CD4-positive, alpha-beta T cell treated with Interleukin-6 for 4 hours (primary cell): ENCODE measurements at places on chromosomes 2 and 18.

DNA sequence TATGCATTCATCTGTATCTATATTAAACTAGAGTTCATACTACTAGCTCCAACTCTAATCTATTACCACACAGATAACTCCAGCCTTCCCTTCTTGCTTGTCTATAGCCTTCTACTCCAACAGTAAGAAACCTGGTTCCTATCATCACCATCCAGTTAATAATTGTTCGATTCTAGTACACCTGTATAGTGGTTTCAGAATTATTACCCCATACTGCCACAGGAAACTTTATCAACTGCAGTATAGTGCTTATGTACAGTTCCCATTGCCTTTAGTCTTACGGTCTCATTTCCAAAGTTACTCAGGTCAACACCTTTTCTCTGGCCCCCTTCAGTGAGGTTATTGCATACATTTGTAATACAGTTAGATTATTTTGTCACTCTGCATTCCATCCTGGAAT, 14.5 kb downstream of the METTL8 start:
- DNase-seq, result no peak

DNA sequence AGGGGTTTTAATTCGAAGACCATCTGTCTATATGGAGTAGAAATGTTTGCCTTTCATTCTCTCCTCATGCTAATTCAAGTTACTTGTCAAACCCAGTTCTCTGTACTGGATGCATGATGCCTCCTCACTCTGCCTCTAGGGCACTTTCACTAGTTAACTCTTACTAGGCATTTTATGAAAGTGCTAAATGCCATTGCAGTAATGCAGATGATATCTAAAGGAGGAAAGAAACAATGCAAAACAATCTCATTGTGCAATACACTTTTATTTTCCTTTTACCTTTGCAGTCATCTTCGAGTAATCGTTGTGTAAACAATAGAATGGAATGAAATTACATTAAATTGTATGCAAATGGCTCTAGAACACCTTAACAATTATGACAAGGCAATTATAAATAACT, 293.6 kb downstream of the STK39 start:
- DNase-seq, result no peak

DNA sequence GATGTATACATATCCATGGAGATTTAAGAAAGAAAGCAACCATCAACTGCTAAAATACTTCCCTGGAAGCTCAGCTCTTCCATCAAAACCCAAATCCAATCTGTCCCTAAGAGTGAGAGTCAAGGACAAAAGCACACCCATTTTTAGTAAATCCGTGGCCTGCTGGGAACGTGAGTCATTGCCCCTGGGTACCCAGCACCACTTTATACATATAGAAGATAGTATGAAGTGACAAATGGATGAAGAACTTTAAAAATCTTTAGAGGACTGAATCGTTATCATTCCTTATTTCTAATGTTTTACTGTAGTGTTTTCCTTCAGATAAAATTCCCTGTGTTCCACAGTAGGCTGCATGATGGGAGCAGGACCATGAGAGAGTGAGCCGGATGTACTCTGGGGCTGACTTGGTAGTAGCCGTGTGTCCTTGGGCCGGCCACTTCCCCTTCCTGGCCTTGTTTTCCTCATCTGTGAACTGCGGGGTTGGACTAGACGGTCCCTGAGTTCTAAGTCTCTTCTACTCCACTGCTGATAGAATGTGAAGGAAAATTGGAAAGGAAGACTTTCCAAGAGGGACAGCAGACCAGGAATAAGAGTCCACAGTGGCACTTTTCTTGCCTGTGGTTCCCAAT, 28.5 kb upstream of the CEP68 start:
- no peak for DNase-seq

- DNase-seq, result no peak
Observed at GRCh38 chr2:31446848-31447247, 32.3 kb upstream of the XDH start.

DNA sequence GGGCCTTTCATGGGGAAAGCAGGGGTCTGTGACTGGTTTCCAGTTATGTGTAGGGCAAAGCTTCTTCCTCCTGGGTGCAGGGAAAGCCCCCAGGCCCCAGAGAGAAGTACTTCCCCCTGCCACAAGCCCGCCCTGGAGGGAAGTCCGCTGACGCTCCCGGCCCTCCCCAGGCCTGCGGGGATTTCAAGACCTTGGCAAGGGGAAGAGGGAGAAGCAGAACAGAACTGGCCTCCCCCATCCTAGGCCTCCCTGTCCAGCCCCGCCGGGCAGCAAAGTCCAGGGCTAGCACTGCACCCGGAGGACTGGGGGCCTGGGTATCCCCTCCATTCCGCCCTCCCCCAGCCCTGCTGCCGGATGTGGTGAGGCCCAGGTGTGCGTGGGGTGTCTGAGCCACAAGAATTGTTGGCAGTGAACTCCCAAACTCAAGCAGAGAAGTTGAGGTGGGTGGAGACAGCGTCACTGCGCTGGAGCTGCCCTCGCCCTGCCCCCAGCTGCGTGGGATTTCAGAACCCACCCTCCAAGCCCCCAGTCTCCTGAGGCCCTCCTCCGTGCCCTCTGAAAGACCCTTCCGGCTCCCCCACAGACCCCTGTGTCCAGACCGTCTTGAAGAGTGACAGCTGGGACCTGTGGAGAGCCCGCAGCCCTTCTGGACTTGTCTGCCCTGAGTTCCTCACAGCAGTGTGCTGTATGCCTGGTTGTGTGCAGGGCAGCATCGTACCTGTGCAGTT, 1.1 kb upstream of the DUSP2 start:
- DNase-seq, result peak; percentile 90

- DNase-seq, result no peak
Observed at GRCh38 chr18:63083555-63083954, 236.0 kb downstream of the BCL2 start.

- DNase-seq, result no peak
Observed at GRCh38 chr2:191965733-191966132, 118.8 kb upstream of the CAVIN2 start.

DNA sequence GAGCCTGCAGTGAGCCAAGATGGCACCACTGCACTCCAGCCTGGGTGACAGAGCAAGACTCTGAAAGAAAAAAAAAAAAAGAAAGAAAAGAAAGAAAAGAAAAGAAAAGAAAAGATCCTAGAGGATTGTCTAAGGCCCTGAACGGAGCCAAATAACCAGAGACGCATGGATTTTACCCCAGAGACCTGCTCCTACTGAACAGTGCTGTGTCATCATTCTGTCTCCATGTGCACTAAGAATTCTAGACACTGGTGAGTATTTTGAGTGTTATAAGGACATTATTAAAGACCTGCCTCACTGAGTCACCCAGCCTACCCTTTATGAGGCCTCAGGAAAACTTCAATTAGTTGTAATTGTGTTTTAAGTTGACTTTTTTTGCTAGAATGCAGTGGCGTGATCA, 61.9 kb upstream of the RIOK3 start:
- DNase-seq, result no peak

DNA sequence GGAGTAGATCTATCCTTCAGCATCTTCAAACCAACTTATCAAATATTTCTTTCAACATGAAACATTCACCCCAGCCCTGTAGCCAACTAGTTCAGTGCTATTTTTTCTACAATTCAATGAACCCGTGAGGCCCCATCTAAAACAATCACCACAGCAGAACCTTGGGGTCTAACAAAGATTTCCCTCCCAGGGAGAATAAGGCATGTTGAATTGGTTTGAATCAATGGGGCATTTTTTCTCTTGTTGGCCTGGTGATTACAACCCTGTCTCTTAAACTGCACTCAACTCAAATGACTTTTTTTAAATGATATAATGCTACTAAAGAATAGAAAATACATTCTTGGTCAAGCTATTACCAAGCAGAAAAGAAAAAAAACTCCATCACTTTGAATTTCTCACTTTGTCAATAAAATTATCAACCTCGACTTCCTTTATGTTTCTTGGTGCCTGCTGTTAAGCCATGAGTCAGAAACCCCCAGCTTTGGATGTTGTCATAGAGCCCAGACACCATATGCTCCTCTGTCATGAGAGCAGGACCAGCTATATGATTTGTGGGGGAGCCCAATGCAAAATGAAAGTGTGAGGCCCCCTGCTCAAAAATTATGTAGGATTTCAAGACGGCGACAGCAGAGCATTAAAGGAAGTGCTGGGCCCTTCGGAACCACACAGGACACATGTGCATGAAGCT, 282.4 kb downstream of the MEIS1 start:
- DNase-seq, result no peak

DNA sequence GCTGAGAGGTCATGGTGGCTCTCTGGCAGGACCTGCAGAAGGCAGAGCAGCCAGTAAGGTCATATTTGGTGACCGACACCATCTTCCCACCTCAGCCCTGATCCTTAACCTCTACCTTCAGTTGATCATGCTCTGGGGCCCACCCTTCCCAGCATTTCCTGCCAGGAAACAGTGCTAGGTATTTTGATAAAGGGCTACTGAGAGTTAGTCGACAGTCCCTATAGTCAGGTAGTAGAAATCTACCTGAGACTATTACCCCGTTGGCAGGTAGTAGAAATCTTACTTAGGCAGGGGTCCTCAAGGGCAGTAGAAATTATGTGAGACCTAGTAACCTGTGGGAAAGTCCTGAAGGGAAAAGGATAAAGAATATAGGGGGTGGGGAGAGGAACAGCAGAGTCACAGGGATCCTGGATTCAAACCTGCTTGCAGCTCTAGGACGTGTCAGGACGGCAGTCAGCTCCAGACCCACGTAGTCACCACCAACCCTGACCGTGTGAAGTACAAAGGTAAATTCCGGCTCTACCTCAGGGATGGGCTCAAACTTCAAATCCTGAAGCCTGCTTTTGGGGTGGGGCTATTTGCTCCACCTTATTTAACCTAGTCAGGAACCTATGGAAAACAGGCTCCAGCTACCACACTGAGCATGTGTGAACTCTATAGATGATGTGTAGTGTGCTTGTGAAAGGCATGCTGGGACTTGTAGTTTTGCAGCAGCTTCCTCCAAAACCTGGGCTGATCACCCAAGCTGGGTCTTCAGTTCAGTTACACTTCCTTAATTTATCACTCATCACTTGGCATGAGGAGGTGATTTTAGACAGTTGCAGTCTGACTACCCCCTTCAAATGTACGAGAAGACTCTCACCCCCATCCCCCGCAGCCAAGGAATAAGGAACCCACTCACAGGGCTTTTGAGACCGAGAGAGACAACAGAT, at the start of gene DQX1:
Gene DQX1, minus strand, starts transcription at position 515 of the 932 bp plus-strand sequence. Its CDS starts 502 bp downstream, at position 13.
- DNase-seq, result peak; percentile 28

DNA sequence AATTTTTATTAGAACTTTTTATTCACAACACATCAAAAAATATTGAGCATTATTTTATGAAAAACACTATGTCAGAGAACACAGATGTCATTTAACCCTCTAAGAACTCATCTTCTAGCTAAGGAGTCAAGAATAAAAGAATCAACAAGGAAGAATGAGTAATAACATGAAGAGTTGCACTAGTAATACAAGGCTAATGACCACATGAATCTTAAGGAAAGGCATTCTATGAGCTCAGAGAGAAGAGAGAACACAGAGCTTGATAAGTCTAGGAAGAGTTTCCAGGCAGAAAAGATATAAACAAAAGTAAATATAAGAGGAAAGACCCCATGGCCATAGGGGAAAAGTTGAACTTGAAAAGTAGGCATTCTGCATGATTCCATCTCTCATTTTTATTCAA, 166.5 kb downstream of the MAIP1 start:
- no peak for DNase-seq

- no peak for DNase-seq
Observed at GRCh38 chr2:224027931-224028330, 11.2 kb downstream of the SERPINE2 start.

DNA sequence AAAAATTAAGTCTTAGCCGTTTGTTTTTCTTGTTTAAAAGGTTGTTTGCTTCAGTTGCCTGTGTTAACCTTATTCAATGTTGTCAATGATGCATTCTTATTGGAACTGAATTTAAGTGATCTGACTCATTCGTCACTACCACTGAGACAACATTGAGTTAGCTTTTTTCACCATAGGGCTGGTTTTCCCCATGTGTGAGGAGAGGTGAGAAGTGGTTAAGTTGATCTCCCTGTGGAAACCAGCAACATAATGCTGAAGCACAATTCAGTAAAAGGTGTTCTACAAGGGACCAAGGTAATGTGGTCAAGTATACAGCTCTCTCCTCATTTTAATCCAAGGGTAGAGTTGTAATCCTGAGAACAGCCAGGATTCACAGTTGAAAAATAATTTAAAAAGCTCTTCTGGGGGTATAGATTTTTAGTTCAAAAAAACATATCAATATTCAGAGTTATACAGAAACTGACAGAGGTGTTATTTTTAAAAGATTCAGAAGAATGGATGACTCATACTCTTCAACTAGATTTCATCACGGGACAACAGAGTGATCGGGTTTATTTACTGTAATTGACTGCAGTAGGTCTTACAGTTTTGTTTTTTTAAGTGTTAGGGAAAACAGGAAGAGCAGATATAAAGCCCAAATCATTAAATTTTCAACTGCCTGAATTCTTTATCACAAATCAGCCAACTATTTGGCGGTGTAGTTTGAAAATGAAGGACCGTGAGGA, 12.6 kb downstream of the NOP58 start:
- DNase-seq, result no peak

GRCh38 chr2:46095830-46096229, 201.4 kb upstream of the EPAS1 start:
- no peak for DNase-seq

GRCh38 chr18:23380001-23380550, 73.0 kb upstream of the RIOK3 start:
- DNase-seq, result no peak

DNA sequence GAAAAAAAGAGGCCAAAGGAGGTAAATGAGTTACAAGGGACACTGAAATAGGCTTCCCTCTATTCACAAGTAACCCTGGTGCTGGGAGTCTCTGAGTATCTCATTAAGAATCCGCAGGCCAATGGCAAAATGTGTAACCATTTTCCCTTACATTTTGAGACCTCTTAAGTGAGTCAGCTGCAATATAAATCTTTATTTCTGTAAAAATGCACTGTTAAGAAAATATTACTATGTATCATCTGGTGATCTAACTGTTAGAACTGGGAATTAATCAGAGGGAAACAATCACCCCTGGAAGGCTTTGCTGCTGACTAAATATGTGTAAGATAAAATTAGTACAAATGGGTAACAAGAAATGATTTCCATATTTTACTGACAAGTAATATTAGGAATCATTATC, 483.1 kb upstream of the CHST9 start:
- no peak for DNase-seq

GRCh38 chr2:88331239-88331638, 121.3 kb downstream of the FOXI3 start:
- DNase-seq, result no peak

DNA sequence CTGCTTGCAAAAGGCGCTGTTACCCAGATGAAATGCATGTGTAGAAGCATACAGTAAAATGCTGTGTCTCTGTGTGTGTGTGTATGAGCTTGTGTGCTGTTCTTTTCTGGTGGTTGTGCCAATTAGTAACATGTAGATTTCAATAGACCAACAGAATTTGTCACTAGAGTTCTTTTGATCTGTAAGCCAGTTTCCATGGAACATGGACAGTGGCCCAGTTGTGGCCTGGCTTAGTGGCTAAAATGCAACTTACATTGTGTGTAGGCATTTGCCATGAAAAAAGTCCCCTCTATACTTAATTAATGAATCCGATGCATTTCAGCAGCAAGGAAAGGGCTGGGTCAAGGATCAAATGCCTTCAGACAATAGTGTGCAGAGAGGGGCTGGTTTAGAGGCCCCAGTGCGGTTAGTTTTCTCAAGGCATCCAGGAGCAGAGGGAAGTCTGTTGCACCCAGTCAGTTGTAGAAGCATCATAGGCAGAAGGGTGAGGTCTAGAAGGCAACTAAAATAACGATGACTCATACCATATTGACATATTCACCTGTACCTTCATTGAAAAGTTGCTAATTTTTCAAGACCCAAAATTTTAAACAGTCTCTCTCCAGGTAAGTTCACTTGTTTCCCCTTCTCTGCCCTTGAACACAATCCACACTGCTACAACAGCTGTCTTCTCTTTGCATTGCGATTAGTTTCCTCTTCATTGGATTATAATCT, 366.9 kb upstream of the SPRED2 start:
- DNase-seq, result no peak

- DNase-seq, result no peak
Observed at GRCh38 chr2:240959941-240960308, 38.5 kb upstream of the SNED1 start.
